NAMALWA (cell line): ENCODE measurements at places on chromosomes 1 and 21.
A peak's percentile ranks its signal among the peaks of the same experiment; 100 is the strongest.

- no peak for DNase-seq
Measured at GRCh38 chr1:211257826-211258225, 1.3 kb upstream of the RCOR3 start.

DNA sequence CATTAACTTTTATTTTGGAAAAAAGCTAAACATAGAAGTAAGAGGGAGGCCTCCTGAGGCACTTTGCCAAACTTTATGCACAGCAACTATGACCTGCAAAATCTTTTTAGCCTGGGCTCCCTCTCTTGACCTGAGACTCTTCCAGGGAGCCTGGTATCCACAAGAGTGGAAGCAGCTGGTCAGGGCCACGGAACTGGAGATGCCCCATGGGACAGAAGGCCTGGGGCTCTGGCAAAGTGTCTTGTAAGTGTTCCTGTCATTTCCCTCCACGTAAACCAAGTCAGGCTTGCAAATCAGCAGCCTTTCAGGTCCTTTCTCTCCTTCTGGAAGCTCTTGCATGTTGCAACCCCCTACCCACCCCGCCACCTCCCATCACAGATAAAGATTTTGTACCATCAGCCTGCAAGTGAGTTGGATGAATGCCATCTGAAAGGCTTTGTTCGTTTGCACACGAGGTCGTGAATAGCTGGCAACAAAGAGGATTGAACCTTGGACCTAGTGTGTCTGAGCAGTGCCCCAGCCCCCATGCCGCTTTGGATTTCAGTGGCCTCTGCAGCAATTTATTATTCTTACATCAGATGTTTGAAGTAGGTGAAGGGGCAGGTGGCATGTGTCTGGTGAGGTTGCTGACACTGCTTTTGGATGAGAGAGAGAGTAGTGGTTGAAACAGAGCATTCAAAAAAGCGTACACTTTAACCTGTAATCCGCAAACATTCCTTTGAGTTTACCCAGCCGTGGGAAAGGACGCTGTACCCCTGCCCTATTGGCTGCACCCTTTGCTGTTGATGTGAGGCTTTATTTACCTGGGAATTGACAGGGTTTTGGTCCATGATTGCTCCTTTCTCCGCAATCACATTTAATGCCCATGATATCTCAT is 91.6 kb downstream of the GALNT2 start:
- DNase-seq: no peak

DNA sequence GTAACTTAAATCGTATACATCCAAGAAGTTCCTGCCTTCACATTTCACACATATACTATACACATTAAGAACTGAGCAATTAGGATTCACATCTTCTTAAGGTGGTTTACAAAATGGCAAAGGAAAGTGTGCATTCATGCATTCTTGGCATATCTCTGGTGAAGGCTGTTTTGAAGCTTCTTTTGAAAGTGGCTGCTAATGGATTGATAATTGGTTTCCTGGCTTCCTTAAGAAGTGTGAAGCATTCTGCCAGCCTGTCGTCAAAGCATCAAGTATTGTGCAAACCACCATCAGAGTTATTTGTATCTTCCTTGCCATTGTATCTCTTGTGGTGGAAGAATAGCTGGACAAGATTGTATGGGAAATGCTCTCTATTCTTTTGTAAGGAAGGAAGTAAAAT is 95.1 kb upstream of the HMGB4 start:
- DNase-seq: no peak

GRCh38 chr1:10745886-10746455 is 50.5 kb downstream of the CASZ1 start:
- DNase-seq: no peak

DNA sequence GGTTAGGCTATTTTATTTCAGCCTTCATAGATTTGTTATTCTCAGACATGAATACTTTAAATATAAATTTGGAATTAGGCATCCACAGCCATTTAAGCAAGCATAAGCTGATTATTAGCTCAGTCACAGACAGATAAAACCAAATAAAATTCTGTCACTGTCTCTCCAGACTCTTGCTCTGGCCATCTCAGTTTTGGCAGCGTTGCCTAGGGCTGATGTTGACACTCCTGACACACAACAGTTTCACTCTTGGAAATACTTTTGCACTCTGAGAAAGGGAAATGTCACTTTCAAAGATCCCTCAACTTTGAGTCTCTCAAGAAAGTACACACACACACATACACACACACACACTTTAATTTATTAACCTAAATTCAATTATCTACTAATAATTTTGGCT is 372.7 kb downstream of the BRINP3 start:
- no peak for DNase-seq

DNA sequence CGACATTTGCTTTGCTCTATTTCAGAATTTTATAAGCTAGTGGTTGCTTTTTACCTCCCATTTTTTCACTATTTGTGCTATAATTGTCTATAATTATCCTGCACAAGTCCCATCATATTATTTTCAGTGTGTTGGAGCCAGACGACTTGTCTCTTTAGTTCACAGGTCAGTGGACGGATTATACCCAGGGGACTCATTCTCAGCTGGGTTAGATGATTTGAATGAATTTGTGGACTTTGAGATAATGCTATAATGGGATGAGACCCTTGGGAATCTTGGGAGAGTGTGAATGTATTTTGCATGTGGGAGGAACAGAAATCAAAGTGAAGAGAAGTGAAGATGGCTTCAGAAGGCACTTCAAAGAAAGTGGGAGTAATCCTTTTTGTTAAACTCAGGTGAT is 31.5 kb upstream of the KCNK1 start:
- DNase-seq: no peak

GRCh38 chr1:29677028-29678024 is 441.0 kb downstream of the PTPRU start:
- DNase-seq: no peak

DNA sequence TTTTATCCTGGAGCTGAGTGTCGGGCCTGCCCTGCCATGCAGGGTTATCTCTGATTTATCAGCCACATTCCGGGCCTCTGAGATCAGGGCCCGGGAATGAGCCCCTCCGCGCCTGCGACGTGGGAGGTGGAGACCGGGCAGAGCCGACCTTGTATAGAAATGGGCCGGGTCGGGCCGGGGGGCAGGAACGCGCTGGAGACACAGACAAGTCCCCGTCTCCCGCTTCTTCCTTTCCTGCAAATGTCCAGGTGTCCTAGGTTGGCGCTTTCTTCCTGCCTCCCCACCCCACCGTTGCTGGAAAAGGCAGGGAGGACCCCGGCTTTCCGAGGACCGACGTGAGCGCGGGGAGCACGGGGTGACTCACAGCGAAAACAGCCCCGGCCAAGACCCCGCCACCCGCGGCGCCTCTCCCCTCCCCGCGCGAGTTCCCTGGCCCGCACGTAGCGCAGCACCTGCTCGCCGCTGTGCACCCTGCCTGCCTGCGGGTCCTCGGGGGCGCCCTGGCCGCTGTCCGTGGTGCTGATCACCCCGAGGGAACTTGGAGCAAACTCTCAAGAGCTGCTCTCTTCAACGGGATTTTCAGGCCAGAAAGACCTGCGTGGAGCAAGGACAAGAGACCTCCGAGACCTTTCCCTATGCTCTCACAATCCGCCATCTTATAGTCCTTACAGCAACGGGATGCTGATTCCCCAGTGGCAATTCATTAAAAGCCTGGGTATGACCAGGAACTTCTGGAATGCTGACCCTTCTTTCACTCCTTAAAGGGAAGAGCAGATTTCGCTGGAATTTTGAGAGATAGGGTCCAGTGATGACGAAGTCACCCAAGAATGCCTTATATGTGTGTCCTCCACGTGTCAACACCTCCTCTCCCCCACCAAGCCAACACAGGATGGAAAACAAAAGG is 475 bp upstream of the NPPB start:
- DNase-seq: peak; percentile 78

DNA sequence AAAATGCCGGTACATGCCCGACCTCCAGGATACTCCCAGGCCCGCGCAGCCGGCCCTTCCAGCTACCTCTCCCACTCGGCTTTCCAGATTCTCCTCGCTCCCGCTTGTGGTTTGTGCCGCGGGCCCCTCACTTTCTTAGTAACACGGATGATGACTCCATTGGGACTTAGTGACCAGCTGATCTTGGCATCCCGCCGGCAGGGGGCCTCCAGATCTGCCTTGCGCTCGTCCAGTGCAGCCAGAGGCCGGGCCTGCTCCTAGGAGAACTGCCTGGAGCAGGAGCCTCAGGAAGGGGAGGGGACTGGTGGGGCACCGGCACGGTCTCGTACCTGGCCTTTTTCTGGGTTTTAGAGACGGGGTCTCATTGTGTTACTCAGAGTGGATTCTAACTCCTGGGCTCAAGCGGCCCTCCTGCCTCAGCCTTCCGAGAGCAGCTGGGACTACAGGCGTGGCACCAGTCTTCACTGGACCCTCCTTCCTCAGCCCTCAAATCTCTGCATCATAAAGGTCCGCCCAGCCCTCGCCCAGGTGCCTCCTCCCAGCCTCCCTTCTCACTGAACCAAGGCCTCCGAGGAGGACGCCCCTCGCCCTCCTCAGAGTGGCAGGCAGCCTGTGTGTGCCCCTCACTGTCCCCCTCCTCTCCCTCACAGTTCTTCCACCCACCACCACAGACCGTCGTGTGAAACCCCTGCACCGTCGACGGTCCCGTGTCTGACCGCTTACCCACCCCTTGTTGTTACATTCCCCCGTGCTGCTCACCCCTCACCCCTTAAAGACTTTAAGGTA is 78.6 kb downstream of the SLC25A24 start:
- DNase-seq: no peak

GRCh38 chr1:12616709-12617373 is 1.2 kb downstream of the DHRS3 start:
- no peak for DNase-seq

- DNase-seq: peak; percentile 7
Measured at GRCh38 chr1:217322834-217323233, 308.1 kb downstream of the GPATCH2 start.

DNA sequence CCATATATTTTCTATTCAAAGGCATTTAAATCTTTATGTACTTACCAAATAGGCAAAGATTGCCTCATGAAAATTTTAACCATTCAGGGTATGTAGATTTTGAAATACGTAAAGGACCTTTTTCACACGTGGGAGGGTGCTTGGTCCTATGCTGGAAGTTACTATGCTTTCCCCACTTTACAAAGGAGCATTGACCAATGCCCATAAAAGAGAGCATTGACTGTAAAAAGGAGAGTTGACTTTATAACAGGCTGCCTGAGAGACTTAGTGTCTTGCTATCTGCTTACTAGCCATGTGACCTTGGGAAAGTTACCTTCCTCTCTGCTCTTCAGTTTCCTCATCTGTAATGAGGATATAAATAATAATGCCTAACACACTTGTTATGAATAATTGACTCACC is 346.5 kb downstream of the USH2A start:
- DNase-seq: no peak
